ENCODE measurements at places on chromosomes 2 and 18. TPM values are rescaled to one million over a fixed set of nuclear protein-coding genes. Genes with fewer than 3 reads are reported as not detected.

- DNase-seq, result no peak
Measured at GRCh38 chr2:75622500-75622899, 24.1 kb upstream of the MRPL19 start.

DNA sequence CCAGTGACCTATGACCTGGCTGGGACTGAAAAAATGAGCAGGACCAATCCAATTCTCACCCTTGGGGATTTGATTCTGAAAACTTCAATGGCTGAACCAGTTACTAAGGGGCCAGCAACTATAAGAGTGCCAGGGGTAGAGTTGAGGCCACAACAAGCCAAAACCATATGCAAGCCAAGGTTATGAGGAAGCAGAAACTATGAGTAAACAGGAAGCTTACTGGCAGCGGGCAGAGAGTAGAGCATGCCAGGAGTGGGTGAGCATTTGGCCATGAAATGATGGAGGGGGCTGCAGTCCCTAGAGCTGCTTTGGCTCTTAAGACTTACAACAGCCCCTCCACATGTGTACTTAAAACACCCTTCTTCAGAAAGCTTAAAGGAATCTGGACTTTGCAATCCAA is 82.4 kb downstream of the RBMS1 start:
- DNase-seq, result no peak

DNA sequence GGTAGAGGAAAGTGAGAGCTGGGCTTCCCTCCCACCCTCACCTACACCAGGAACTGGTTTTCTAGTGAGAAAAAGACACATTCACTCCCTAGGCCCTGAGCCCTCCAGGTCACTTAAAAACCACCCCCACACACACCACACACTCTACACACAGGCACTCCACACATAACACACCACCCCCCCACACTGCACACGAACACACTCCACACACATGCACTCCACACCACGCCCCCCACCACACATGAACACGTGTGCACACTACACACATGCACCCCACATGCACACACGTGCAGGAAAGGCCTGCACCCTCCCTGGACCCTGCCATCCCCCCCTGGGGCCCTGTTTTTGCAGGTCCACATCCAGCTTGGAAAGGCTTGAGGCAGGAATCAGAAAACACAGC is 67.6 kb downstream of the RALBP1 start:
- DNase-seq, result no peak

GRCh38 chr2:29749843-29750242 is 171.5 kb downstream of the ALK start:
- DNase-seq, result no peak

- peak; percentile 63 for DNase-seq
Measured at GRCh38 chr18:79770501-79770815, 27.3 kb upstream of the KCNG2 start.

GRCh38 chr2:240565333-240566202 is 2.7 kb upstream of the RNPEPL1 start:
- DNase-seq, result peak; percentile 95

DNA sequence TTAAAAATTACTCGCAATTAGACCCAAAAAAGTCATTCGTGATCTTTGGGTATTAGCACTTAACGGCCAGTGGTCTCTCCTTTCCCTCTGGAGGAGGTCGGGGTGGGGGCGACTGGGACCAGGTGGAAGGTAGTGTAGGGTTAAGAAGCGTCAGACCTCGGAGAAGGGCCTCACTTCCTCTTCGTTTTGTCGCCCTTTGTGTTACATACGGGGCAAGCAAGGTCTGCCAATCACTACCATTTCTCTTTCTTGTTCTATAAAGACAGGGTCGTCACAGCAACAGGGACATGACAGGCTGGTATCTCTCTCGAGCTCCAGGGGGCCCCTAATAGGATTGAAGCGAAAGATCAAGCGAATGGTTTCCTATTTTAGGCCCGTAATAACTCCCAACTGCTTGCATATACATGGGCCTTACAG is 136.6 kb downstream of the INSIG2 start:
- DNase-seq, result no peak

DNA sequence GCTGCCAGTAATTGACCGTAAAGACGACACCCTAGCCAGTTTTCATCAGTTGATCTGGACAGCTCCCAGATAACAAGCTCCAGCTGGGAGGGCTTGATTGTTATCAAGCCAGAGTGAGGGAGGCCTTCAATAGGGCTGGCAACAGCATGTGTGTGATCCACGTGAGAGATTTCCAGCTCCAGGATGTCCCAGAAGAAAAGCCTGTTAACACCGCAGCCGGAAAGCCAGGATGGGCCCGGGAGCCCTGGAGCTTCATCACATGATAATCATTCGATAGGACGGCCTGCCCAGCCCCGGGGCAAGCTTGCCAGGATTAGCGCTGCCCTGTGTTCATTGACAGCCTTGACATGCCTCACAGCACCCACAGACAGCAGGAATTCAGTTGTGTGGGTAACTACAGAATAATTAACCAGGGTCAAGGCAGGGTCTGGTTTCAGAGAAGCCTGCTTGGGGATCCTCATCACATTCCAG is 182.5 kb downstream of the C1D start:
- DNase-seq, result no peak

GRCh38 chr18:12321333-12321732 is 13.3 kb downstream of the TUBB6 start:
- DNase-seq, result no peak

DNA sequence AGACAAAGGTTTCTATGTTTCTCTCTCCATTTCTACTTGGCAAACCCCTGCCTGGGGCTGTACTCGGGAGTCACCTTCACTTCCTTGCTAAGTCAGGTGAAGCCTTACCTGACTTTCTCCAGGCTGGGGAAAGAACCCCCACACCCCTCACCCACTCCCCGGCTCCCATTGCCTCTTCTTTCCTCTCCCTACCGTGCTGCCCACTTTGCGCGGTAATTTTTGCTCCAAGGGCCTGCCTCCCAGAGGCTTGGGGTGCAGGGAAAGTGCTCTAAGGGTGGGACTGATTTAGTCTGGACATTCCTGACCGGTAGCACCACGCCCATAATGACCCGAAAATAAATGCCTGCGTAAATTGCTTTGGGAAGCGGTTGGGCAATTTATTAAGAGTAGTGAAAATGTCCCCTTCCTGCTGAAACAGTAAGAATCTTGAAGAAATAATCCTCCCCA is 49.1 kb upstream of the ATP6V1B1 start:
- DNase-seq, result no peak

- DNase-seq, result no peak
Measured at GRCh38 chr2:41934329-41934958, 113.4 kb upstream of the PKDCC start.

- DNase-seq, result no peak
Measured at GRCh38 chr2:236676136-236676873, 106.7 kb downstream of the ACKR3 start.

DNA sequence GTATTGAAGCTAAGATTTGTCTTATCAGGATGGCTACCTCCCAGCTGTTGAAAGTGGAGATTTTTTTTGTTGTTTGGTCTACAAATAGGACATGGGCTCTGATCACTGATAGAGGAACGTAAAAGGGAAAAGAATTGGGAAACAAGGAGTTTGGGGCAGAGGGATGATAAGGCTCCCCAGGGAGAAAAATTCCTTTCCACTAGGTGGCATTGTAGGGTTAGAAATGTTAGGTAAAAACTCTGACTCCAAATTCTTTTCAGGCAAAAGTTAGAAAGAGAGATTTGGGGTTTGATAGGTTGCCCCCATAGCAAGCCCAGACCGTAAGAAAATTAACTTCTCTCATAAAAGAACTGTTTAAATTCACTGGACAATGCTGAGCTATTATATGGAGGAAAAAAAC is 19.8 kb downstream of the CMPK2 start:
- no peak for DNase-seq

DNA sequence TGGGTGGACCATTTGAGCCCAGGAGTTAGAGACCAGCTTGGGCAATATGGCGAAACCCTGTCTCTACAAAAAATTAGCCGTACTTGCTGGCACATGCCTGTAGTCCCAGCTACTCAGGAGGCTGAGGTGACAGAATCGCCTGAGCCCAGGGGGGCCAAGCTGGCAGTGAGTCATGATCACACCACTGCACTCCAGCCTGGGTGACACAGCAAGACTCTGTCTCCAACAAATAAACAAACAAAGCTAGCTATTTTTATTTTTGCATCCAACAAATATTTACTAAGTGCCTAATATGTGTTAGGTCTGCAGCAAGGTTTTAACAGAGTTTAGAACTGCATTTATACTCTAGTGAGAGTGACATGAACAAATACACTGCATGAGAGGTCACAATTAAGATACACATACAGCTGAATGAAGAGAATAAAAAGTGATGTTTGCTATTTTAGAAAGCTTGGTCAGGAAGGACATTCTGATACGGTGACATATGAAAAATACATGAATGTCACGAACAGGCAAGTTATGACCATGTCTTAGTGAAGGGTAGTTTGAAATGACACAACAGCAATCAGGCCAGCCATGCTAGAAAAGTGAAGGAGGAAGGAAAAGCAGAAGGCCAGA is 83.2 kb upstream of the FRZB start:
- DNase-seq, result no peak

GRCh38 chr2:16311521-16312440 is 353.9 kb downstream of the CYRIA start:
- no peak for DNase-seq

GRCh38 chr2:234278556-234279255 is 218.2 kb downstream of the ARL4C start:
- DNase-seq, result no peak

DNA sequence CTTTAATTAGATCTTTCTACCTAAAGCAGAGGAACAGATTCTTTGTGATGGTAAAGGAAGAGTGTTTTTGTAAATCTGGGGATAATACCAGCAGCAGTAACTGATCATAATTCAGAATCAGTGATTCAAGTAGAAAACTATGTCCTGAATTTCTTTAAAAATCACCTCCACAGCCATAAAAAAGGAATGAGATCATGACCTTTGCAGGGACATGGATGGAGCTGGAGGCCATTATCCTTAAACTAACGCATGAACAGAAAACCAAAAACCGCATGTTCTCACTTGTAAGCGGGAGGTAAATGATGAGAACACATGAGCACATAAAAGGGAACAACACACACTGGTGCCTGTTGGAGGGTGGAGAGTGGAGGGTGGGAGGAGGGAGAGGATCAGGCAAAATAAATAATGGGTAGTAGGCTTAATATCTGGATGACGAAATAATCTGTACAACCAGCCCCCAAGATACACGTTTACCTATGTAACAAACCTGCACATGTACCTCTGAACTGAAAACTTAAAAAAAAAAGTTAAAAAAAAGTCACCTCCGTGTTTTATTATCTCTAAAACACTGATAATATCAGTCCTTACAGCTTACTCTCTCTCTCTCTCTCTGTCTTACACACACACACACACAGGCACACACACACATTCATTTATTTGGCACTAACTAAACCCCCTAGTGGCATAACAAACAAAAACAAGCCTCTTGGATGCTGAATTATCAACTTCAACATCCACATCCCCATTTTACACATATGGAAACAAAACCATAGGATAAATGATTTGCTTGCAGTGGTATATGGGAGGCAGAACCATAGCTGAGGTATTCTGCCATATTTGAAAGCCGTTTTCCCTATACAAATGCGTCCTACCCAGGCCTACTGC is 1.4 kb downstream of the TM4SF20 start:
- DNase-seq, result no peak

DNA sequence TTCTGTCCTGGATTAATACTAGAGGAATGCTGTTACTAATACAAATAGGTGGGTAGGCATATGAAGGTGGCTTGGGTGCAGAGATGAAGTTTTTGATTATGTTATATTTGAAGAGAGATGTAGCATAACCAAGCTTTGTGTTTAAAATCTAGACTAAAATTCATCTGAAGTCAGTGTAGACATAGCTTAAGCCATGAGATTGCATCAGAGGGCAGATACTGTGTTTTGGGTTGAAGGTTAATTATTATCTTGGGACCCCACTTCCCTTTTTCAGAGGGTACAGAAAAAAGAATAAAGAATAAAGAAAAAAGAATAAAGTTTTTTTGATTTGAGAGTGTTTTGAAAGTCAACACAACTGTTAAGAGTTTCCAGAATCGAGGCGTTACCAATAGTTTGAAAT is 13.0 kb downstream of the PPM1B start:
- no peak for DNase-seq

DNA sequence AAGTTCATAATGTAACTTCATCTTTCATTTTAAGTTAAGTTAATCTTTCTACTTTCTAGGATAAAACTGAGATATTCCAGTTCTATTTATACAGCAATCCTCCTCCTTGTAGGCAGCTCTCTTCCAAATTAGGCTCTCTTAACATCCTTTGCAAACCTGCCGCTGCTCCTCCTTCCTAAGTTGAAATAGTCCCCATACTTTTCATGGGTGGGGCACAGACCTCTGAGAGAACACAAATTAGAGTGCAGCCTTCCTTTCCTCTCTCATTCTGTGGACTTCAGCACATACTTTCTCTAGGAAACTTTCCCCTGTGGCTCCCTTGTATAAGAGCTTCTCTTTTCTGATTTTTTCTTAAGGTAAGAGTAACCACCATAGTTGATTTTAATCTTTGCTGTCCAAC is 28.3 kb downstream of the TWSG1 start:
- DNase-seq, result no peak

DNA sequence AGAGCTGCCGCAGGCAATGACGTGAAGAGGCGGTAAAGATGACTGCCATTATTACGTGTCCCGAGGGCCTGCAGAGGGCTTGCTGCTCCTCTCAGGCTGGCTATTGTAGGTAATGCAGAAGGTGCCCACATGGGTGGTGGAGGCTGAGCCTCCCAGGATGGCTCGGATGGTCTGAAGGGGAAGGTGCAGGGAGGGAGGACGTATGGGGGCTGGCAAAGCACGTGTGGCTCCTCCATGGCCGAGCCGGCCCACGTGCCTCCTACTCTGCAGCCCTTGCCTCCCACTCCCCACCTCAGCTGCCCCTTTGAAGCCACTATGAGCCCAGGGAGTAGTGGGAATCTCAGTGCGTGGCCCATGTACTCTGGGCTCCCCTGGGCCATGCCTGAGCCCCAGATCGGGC is 48.9 kb downstream of the EDAR start:
- DNase-seq, result no peak

DNA sequence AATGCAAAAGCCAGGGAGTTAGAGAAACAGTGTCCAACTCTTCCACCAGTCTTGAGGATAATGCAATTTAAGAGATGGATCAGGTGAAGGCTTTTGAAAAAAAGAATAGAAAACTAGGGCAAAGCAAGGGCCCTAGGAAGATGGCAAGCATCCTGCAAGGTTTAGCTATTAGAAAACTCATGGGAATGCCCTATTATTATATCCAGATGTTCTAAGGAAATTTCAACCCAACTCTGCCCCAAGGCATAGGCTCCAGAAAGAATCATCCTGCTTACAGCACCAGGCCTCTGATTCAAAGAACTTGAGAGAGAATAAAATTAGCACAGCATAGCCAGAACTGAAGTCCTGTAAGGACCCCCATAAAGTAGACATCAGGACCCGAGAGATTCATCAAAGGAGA is 68.1 kb downstream of the EN1 start:
- no peak for DNase-seq

Gene ST6GAL2
- 15.5 TPM for total RNA-seq

Gene C2orf81
- 2.7 TPM for total RNA-seq

Gene GREB1
- 7.4 TPM for total RNA-seq

Gene KIF1A
- 0.37 TPM for total RNA-seq

Gene CYRIA
- 22.3 TPM for total RNA-seq

Gene TEX44
- not detected for total RNA-seq

Gene HOXD1
- 0.46 TPM for total RNA-seq

Gene COL4A4
- total RNA-seq, result 3.0 TPM

Gene BOLL
- not detected for total RNA-seq

Measured in posterior vena cava (tissue), 2 donors.